ENCODE measurements at places on chromosomes 2 and 18.

DNA sequence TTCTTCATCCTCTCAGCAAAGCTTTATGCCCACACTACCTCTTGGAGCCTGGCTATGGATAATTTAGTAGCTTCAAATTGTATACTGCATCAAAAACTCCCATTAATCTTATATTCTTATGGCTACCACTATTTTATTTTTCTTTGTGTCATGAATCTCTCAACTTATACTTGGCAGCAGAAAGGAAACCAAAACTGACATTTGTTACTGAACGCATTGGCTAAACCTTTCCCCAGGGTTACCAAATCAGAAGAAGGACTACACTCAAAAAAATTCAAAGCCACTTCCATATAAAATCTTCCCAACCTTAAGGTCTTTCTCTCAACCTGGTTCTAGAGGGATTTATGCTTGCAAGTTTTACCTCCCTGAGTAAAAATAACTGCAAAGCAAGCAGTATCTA is 97.0 kb upstream of the REG3G start:
- no peak for DNase-seq

DNA sequence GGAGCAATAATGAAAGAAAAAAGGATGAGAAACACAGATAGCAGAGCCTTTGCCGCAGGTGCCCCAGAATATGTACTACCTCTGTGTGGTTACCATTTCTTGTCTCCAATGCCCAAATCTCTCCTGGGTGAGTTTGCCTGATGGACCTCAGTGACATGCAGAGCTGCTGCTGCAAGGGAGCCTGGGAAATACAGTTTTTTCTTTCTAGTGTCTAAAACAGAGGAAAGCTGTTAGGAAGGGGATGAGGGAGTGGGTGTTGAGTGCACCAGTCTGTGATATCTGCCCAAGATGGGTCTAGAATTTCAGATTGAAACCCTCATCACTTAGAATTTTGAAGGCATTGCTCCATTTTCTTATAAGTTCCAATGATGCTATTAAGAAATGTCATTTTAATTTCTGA is 9.9 kb upstream of the MBOAT2 start:
- DNase-seq = no peak

DNA sequence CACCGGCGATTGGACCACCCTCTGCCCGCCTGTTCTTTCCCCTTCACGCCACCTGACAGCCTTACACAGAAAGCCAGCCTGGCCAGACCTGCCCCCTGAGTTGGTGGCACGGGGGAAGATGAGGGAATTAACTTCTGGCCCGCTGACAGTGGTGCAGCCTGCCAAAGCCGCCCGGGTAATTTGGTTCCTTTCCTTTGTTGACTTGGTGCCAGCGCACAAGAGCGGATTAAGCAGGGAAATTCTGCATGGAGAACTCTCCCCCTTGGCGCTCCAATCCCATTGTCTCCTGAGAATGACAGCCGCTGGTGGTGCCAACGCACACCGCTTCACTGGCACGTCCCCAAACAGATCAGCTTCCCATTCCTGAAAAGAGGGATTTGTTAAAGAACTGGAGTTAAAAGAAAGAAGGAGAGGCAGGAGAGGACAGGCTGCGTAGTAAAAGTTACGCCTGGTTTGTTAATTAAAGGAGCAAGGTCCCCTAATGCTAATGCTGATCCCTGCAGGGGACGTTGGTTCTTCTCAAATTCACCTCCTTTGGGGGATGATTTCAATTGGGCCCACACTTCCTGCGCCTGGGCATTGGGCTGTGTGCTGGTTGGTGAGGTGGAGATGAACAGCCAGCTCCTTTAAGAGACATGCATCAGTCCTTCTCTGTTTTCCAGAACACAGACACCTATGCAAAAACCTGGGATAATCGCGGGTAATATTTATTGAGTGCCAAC is 286.8 kb downstream of the MYCN start:
- no peak for DNase-seq

GRCh38 chr2:176126929-176127773 is 2.4 kb upstream of the HOXD8 start:
- DNase-seq = peak; percentile 78

DNA sequence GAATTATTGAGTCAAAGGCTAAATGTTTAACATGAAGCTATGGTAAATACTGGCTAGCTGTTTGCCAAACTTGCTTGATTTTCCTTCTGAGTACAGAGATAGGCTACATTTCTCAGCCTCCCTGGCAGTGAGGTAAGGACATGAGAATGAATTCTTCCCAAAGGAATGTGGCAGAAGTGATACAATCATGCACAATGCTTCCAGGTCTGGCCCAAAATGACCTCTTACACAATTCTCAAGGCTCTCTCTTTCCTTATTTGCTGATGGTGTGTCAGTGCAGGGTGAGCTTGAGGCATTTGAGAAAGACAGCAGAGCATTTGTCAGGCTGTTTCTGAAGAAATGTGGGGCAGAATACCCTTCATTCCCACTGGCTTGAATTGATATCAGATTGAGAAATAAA is 95.6 kb upstream of the NABP1 start:
- peak; percentile 96 for DNase-seq

DNA sequence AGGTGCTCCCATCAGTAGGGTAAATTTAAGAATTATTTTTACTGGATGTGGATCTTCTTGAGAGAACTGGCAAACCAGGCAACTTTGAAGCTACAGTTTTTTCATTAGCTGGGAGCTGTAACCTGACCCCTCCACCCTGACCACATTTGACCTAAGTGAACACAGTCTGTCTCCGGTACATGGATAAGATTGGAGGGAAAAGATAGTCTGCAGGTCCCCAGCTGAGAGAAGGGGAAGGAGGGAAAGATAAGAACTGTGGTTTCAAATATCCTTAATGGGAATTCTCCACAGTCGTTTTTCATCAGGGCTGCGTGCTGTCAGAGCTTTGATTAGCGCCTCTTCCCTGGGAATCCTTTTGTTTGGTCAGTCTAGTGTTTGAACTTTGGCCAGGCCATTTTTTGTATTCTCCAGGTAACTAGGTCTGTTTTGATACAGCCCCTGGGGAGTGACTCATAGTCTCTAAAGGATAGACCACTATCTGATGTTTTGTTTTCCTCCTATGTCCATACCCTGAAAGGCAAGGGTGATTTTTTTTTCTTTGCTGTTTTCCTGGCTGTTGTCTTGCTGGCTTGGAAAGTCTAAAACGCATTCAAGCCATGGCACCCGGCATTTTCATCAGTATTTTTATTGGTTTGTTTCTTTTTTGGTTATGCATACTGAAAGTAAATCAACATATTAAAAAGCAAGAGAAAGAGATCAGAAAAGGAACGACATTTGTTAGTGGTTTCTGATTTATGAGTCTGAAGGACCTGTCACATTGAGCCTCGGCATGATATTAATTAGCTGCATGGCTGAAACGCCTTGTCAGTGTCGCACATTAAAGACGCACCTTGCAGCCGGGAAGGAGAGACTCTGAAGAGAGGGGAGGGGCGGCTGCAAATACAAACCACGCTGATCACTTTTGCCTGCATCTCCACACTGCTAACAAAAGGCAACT is 183.4 kb upstream of the FN1 start:
- no peak for DNase-seq

DNA sequence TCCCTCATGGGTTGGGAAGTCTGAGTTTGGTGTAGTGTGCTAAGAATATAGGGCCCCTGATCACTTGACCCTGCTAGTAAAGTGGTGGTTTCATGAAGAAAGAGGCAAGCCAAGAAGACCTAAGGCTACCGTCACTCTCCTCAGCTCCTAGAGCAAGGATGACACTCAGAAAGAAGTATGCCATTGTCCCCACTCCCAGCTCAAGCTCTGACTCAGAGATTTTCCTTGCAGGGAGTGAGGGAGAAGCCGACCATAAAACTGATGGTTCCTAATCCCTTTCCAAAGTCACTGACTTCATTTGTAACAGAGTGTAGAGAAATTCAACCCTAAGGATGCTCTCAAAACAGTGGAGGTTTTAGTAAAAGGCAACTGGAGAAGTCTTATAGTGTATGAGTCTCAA is 80.9 kb downstream of the ICA1L start:
- DNase-seq = no peak

GRCh38 chr2:120840795-120841487 is 105.3 kb downstream of the GLI2 start:
- DNase-seq = no peak

DNA sequence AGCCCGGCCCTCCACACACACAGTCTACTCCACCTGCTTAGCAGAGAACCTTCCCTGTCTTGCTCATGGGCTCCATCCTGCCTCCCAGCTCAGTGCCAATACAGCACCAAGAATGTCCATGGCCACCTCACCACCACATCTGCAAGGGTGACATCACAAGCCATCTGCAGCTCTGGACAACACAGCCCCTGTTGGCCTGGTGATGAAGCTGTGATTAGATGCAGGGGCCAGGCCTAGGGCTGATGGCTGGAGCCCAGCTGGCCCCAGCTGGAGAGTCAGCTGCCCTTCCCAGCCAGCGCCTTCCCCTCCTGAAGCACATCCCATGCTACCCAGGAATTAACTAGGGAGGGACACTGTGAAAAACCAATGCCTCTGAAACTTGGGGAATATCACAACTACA is 91.1 kb downstream of the TTC32 start:
- DNase-seq = peak; percentile 55

- no peak for DNase-seq
These were observed 820 bp upstream of the MATN3 start for GRCh38 chr2:20013126-20013849.

- DNase-seq = no peak
These were observed 282.6 kb upstream of the FN1 start for GRCh38 chr2:215718436-215718835.

- no peak for DNase-seq
These were observed 38.6 kb downstream of the FAM124B start for GRCh38 chr2:224363281-224363680.

DNA sequence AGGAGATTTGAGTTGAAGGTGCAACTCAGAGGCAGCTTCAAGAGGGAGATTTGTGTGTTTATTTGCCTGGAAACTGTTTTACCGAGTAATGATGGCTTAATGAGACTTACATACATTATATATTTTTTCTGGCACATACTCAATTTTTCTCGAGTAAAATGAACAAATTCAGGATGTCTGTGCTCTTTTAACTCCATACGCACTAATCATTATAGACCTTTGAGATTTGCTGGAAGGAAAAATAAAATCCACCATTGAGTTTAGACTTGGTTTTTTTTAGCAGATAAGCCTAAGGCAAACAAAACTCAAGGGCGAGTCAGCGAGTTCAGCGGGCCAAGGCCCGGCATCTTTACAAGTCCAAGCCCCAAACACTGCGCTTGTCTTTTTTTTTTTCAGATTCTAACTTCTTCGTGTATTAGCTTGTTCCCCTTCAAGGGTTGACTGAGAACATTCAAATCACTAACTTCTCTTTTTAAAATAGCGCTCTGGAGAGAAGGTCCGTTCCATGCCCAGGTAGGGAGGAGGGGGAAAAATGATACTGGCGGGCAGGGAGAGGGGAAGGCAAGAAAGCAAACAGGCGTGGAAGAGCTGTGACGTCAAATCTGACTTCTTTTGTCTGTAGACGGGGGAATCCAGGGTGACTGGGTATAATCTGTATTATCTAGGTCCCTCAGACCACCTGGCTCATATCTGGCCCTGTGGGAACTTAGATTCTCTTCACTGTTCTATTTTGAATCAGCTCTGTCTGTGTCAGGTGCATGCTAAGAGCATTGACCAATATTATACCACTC is 72.7 kb upstream of the MAP3K20 start:
- DNase-seq = no peak

GRCh38 chr2:85421260-85422071 is 3.0 kb downstream of the SH2D6 start:
- peak; percentile 74 for DNase-seq

GRCh38 chr2:455913-456312 is 168.0 kb upstream of the ALKAL2 start:
- DNase-seq = no peak

DNA sequence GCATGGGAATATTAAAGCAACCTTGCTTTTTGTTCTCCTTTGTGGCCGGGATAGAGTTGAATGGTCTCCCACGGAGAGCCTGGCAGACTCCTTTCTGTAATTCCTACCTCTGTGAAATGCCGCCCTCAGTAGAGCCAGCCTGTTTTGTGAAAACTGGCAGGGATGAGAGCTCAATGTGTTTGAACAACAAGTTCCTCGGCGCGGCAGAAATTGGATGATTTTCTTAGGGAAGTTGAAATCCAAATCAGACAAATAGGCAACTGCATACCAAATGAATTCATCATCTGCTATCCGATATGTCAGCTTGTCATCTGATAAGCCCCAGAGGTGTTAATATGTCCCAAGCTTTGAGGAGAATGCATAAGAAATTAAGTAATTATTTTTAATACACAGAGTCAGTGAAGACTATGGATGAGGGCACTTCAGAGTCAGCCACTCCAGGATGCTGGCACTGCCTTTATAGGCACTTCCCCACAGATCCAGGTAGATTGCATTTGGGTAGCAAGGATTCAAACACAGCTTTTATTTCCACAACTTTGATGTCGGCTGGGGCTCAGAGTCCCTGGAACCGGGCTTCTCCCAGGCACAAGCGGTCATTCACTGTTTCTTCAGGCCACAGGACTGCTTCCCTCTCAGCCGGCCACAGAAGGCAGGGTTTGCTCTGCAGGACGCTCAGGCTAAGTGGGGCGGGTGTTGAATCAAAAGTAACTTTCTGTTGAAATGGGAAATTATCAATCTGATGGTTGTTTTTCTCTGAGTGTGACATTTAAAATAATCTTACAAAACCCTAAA is 82.8 kb upstream of the REV1 start:
- peak; percentile 15 for DNase-seq

- no peak for DNase-seq
These were observed 62.2 kb downstream of the OSBPL6 start for GRCh38 chr2:178256382-178257042.

GRCh38 chr18:23900994-23901393 is 113.6 kb upstream of the TTC39C start:
- DNase-seq = no peak

DNA sequence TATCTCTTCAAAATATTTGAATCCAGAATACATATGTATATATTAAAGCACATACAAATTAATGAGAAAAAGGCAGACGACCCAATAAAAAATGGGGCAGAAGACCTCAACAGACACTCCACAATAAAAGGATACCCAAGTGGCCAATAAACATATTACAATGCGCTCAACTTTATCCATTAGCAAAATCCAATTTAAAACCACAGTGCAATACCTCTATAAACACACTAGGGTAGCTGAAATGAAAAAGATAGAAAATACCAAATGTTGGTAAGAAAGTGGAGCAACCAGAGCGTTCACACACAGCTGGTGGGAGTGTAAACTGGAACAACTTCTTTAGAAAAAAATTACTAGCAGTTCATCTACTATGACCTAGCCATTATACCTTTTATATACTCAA is 75.3 kb downstream of the CCDC148 start:
- DNase-seq = no peak

GRCh38 chr2:223214394-223215253 is 162.6 kb downstream of the KCNE4 start:
- no peak for DNase-seq

- DNase-seq = no peak
These were observed 402.3 kb downstream of the THSD7B start for GRCh38 chr2:137167651-137168050.

GRCh38 chr18:55607773-55608172 is 19.8 kb upstream of the TCF4 start:
- DNase-seq = no peak

GRCh38 chr2:15892151-15892880 is 48.0 kb upstream of the MYCN start:
- no peak for DNase-seq

- DNase-seq = no peak
These were observed 4.6 kb downstream of the TMEM169 start for GRCh38 chr2:216086207-216086893.

All from AG10803 (cell line).